ENCODE measurements at places on chromosomes 16 and 17. TPM values are rescaled to one million over a fixed set of nuclear protein-coding genes. Genes with fewer than 3 reads are reported as not detected.

GRCh38 chr17:48385319-48385718 is 44.7 kb downstream of the SKAP1 start:
- DNase-seq = no peak

DNA sequence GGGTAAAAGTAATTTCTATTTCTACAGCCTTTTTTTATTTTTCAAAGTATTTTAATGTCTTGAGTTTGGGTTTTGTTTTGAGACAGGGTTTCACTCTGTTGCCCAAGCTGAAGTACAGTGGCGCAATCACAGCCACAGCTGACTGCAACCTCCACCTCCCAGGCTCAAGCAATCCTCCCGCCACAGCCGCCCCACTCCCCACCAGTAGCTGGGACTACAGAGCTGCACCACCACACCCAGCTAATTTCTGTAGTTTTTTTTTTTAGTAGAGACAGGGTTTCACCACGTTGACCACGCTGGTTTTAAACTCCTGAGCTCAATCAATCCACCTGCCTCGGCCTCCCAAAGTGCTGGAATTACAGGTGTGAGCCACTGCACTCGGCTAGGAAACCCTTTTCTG is 44.0 kb downstream of the TUBD1 start:
- no peak for DNase-seq

GRCh38 chr17:62995377-62995885 is 29.4 kb downstream of the TANC2 start:
- DNase-seq = no peak

DNA sequence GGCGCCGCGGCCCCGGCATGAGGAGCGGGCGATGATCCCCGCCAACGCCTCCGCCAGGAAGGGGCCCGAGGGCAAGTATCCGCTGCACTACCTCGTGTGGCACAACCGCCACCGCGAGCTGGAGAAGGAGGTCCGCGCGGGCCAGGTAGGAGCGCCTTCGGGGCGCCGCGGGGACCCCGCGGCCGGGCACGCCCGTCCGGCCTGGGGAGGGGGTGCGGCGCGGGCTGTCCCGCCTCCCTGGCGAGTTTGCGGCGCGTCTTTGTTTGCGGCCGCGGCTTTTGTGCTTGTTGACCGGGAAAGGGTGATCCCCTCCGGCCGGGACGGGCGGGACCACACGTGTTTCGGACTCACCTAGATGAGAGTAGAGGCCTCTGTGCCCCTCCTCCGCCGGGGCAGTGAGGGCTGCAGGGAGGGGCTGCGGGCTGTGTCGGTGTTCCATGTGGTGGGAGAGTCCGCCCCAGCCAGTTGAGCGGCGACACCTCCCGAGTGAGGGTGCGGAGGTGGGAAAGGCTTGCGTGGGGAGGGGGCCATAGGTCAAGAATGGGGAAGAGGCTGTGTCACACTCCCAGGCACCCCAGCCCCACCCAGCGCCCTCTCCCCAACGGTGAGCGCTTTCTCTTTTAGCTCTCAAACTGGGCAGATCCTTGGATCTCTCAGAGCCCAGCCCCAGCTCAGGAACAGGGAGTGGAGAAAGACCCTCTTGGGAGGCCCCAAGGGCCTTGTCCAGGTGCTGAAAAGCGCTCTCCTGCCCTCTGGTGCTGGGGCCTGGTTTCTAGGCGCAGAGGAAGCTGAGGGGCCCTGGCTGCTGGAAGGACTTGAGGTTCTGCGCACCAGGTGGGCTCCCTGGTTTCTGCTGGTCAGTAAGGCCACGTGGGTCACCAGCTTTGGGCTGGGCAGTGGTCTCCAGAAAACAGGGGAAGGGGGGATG is 923 bp downstream of the ANKRD13B start:
- no peak for DNase-seq

DNA sequence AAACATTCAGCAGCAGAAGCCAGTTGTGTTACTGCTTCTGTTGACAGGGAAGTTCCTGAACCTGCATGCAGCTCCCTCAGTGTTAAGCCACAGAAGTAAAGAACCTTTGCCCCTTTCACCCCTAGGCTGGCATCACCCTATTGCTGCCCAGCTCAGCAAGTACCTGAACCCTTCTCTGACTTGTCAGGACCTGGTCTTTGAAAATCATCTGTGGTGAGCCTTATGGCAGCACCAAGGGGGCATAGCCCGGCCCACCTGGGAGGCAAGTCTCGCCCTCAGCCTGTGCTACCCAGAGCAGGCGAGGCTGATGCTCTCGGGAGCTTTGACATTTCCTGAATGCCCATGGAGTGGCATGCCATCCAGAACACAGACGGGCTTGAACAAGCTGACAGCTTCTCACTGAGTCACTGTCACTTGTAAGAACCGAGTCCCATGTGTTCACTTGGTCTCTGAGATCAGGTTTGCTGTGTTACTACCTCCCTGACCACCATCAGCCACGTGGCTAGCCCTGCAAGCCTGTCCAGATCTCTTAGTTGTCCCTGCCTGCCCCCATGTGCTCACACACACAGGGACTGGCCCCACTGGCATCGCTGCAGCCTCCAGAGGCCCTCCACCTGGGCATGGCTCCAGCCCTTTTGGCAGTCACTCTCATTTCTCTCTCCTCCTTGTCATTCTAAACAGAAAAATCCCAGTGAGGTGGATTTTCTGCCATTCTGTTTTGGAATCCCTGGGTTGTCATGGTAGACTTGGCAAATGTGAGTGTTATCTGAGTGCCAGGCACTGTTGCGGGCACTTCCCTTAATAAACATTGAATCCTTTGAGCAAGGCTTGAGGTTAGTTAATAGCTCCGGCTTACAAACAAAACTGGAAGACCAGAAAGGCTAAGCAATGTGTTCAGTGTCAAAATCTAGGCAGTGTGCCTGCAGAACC is 2.9 kb upstream of the CARMIL2 start:
- DNase-seq = no peak

- DNase-seq = peak; percentile 31
Measured at GRCh38 chr16:86033016-86033474, 134.1 kb downstream of the IRF8 start.

- peak; percentile 42 for DNase-seq
Measured at GRCh38 chr16:13110124-13110796, 208.9 kb downstream of the SHISA9 start.

GRCh38 chr17:61770043-61770442 is 93.3 kb downstream of the BRIP1 start:
- DNase-seq = no peak

DNA sequence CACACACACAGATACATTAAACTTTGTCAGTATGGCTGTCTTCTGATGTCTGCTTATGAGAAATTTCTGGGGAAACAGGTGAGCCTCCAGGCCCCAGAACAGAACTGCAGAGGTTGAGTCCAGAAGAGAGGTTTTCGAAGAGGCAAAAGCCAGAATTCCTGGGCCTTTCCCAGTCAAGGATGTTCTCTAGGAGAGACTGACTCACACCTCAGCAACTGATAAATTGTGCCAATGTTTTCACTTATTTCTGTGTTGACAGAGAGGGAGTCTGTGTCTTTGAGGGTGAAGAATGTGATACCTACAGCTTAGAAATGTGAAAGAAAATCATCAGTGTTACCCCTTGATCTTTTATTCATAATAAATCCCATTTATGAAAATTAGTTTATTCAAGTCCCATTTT is 30.3 kb downstream of the LDHD start:
- DNase-seq = no peak

GRCh38 chr17:45221081-45222013 is at the start of gene FMNL1:
FMNL1 (plus strand) TSS chr17:45221885; CDS start chr17:45222125, 240 bp downstream.
- DNase-seq = no peak

DNA sequence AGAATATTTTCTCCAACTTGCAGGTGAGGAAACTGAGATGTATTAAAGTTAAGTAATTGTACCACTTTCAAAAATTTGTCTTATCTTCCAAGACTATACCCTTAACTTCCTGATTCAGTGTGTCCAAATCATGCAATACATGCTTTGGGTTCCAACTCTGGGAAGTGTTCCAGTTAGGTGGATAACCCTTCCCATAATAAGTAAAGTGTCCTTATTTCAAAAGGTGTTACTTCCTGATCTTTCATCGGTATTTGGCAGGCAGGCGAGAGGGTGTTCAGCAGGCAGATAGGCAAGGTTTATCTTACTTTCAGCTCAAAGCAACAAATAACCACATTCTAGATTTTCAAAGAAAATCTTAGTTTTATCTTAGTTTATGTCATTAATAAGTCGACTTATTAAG is 46.3 kb upstream of the ARHGAP44 start:
- DNase-seq = no peak

DNA sequence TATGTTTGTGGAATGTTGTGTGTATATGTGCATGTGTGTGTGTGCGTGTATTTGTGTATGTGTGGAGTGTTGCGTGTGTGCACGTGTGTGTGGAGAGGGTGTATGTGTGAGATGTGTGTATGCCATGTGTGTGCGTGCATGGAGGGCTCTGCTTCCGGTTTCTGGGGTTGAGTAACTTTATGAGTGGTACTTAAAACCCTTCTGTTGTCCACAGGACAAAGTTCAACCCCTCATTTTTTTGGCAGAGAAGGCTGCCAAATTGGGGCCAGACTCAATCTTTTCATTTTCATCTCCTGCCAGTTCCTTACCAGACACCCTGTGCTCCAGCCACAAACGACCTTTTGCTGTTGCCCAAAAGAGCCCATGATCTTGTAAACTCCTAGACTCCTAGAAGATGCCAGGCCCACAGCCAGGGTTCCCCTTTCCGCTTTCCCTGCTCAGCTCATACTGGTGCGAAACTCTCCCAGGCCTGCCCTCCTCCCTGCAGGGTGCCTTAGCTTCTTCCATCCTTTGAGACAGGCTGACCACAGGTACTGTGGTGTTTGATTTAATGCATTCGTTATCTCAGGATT is 100.2 kb downstream of the CMIP start:
- DNase-seq = no peak

DNA sequence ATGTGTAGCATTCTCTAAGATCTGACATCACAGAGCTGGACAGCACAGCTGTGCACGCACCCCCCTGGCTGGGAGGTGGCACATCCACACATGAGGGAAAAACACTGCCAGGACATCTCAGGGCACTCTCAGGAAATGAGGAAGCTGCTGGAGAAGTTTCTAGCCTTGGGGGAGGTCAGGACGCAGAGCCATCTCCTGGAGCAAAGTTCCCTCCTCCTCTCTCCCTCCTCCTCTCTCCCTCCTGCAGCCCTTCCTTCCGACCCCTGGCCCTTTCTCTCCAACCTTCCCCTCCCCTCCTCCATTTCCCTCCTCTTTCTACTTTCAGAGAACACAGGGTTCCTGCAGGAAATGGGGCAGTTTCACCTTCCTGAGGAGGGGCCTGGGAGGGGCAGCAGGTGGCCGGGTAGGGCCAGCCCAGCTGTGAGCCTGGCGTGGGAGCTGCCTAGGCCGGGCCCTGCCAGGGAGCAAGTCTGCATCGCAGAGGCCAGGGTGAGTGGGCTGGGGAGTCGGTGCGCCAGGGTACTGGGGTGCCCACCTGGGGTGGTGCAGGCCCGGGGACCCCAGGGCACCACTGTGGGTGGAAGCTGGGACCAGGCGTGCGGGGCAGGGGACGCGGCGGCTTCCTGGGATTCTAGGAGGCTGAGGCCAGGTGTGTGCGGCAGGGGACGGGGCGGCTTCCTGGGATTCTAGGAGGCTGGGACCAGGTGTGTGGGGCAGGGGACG is at the start of gene DPEP1:
TSS of gene DPEP1 (plus strand) at position 412 of the 723 bp plus-strand sequence. CDS start 16,769 bp downstream, outside the sequence.
- no peak for DNase-seq

- no peak for DNase-seq
Measured at GRCh38 chr16:23175651-23176050, 6.9 kb upstream of the SCNN1G start.

DNA sequence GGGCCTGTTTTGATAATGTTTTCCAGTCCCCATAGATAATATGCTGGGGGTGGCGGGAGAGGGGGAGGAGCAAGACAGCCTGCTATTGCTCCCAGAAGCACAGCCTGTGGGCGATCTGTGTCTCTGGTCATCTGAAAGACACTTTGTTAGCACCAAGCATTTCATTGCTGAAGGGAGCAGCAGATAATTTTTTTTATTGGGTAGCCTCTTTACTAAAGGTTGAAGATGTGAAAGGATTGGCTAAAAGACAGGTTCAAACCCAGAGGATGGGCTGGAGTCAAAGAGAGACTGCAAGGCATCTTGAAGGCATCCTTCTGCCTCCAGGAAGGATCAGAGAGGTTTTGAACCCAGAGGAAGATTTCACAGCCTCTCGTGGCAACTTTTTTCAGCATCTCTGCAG is 60.6 kb downstream of the C17orf67 start:
- no peak for DNase-seq

DNA sequence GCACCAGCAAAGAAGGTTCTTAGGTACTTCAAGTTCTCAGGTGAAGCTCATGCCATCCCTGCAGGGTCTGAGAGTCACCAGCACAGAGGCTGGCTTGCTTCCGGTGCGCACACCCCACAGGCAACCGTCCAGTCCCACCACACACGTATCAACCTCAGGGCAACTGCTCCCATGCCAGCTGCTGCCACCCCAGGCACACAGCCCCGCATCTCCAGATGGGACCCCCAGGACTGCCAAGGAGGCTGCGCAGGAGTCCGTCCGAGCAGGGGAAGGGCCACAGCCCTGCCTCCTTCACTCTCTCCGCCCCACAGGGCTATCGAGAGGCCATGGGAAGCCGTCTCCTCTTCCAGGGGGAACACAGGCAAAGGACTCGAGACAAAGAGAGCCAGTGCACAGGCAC is 13.3 kb downstream of the KIFC3 start:
- DNase-seq = no peak

DNA sequence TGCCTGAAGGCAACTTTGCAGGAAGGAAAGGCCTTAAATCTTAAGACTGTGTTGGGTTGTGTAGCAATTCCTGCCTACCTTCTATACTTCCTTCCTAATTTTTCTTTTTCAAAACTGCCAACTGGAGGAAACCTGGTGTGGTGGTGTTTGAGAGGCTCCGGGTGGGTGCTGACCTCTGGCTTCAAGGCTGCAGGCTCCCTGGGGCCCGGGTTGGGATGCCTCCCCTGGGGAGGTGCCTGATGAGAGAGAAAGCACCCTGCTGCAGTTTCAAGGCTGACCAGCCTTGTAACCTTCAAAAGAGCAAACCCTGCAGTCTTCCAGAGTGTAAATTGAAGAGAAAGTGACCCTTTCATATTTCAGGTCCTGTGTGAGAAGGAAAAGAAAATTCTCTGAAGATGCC is 55.9 kb downstream of the MSI2 start:
- no peak for DNase-seq

IRX3 gene
- not detected for total RNA-seq

ACBD4 gene
- 3.0 TPM for total RNA-seq

PPL gene
- 0.31 TPM for total RNA-seq

CHD9 gene
- 233 TPM for total RNA-seq

DPEP3 gene
- total RNA-seq = not detected

ZFP90 gene
- 89.4 TPM for total RNA-seq

GGT6 gene
- not detected for total RNA-seq

All from occipital lobe (tissue), 3 donors.